Activated CD8-positive, alpha-beta memory T cell treated with anti-CD3 and anti-CD28 coated beads, Interleukin-2, amount 50 U/mL, for 48 hours (primary cell): ENCODE measurements at places on chromosomes 1 and 21.

DNA sequence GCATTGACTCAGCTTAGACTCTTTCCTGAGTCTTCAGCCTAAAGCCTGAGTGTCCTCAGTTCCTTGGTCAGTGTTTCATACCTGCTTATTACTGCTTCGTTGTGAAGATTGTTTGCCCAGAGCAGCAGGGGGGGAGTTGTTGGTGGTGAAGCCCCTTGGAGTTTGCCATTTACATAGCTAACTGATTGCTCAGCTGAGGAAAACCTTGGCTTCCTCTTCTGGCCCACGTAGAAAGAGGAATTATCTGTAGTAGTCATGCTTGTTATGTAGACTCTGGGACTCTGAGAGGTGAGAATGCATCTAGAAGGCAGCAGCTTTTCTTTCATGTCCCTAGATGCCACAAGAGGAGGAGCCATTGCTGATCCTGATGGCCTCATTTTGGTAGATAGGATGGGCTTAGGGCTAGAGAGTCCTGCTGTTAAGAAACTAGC, 125.9 kb downstream of the MAST2 start:
- no peak for DNase-seq

DNA sequence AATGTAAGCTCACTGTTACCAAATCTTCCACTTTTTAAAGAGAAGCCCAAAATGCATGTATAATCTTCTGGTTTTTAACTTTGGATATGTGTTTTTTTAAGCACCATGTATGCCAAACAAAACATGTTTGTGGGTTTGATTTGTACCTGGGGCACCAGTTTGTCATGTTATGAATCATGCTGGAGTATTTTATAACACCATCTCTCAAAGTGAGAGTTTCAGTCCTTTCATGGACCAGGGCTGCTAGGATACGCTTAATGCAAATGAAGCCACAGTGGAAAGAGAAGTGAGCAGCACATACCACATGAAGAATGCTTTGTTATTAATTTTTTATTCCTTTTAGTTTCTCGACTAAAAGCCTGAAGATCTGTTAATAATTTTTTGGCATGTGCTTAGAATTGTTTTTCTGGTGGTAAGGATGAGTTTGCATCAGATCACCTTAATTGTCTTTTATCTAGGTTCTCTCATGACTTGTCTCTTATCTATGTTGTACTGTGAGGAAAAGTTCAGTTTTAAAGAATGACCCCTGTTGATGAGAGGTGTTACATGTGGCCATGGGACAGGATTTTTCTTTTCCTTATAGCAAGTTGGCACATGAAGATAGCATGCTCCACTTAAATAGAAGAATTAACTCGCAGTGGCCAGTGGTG, 2.0 kb upstream of the RABGAP1L start:
- no peak for DNase-seq

DNA sequence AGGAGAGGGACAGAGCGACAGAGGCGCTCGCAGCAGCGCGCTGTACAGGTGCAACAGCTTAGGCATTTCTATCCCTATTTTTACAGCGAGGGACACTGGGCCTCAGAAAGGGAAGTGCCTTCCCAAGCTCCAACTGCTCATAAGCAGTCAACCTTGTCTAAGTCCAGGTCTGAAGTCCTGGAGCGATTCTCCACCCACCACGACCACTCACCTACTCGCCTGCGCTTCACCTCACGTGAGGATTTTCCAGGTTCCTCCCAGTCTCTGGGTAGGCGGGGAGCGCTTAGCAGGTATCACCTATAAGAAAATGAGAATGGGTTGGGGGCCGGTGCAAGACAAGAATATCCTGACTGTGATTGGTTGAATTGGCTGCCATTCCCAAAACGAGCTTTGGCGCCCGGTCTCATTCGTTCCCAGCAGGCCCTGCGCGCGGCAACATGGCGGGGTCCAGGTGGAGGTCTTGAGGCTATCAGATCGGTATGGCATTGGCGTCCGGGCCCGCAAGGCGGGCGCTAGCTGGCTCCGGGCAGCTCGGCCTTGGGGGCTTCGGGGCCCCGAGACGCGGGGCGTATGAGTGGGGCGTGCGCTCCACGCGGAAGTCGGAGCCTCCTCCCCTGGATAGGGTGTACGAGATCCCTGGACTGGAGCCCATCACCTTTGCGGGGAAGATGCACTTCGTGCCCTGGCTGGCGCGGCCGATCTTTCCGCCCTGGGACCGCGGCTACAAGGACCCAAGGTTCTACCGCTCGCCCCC, at the start of the genes CYB5RL and MRPL37:
Gene CYB5RL, minus strand, starts transcription at position 266 of the 754 bp plus-strand sequence. CDS start 4,414 bp downstream, outside the sequence.
Gene MRPL37, plus strand, starts transcription at position 403 of the 754 bp plus-strand sequence. Its CDS starts 77 bp downstream, at position 480.
- peak; percentile 90 for DNase-seq

DNA sequence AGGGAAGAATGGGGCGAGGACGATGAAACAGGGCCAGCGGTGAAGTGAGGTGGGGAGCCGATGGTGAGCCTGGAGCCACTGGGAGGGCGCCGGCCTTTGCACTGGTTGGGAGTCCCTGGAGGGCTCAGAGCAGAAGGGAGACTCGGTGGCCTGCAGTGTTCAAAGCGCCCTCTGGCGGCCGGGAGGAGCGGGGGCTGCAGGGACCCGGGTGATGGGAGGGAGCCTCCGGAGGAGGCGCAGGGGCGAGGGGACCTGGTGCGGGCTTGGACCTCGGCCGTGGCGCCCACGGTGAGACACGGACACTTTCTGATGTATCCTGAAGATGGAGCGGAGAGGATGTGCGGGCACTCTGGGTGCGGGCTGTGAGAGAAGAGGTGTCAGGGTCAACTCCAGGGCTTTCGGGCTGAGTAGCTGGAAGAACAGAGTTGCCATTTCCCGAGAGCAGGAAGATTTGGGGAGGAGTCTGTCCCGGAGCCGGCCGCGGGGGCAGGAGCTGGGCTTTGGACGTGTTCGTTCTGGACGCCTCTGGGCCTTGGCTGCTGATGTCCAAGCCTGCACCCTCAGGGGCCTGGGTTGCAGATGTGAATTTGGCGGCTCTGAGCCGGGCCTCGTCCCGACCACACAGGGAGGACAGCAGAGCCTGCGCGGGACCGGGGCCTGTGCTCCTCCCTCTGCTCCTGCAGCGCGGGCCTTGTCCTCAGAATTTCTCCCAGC, 29.7 kb downstream of the HEYL start:
- DNase-seq = peak; percentile 94

GRCh38 chr1:9203511-9203982, 31.0 kb upstream of the H6PD start:
- peak; percentile 79 for DNase-seq

DNA sequence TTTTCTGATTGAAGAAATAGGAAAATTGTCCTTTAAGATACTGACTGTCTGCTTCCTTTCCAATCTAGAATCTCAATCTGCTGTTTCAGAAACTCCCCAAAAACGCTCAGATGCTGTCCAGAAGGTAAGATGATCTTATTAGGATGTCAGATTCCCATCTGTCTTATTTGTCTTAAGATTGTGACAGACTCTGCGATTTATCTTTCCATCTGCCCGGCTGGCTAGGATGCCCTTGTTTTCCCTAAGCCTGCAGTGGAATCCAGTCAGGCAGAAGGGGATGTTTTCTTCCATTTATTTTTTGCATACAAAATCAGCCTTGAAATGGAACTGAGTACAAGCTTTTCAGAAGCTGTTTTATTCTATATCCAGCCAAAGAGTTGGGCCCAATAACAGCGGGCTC, 96.5 kb downstream of the FMN2 start:
- no peak for DNase-seq

DNA sequence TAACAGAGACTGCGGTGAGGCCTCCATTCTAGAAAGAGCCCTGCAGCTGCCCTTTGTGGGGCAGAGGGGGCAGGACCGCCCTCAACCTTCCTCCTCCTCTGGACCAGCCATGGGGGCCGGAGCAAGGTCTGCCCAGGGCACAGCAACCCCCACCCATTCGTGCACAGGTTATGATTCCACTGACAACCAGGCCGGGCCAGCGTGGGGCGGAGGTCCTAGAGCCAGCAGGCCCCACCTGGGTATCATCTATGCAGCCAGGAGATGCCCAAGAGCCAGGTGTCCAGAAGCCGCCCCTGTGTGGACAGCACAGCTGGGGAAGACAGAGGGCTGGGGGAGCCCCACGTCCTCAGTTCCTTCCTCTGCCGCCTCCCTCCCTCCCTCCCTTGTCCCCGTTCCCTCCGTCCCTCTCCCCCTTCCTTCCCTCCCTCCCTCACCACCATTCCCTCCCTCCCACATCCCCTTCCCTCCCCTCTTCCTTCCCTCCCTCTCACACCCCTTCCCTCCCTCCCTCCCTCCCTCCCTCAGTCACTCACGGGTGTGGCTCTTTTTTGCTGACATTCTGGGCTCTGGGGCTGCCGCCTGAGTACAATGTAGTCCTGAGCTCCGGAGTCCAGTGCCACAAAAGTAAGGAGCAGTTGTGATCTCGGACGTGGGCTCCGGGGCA, 12.3 kb downstream of the RNF223 start:
- no peak for DNase-seq

GRCh38 chr1:115753830-115754229, 14.7 kb downstream of the CASQ2 start:
- no peak for DNase-seq

GRCh38 chr1:12204754-12205658, 24.8 kb upstream of the VPS13D start:
- no peak for DNase-seq

GRCh38 chr1:19529664-19530063, 44.3 kb upstream of the CAPZB start:
- DNase-seq = no peak

DNA sequence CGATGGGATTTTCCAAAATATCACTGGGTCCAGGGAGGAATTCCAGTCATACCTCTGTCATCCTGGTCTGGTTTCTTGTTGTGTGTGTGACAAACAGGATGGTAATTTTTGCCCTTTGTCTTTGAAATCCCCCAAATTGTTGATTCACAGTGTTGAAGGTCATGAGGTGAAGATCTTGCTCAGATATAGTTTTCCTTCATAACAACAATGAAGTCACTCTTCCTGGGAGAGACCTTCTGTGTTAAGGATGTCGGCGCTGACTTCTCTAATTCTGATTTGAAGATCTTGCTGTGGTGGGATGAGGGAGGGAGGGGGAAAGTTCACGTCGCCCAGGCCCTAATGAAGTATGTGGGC, 32.2 kb upstream of the MPZL1 start:
- DNase-seq = no peak

GRCh38 chr1:178101654-178102053, 7.8 kb downstream of the RASAL2 start:
- DNase-seq = no peak

DNA sequence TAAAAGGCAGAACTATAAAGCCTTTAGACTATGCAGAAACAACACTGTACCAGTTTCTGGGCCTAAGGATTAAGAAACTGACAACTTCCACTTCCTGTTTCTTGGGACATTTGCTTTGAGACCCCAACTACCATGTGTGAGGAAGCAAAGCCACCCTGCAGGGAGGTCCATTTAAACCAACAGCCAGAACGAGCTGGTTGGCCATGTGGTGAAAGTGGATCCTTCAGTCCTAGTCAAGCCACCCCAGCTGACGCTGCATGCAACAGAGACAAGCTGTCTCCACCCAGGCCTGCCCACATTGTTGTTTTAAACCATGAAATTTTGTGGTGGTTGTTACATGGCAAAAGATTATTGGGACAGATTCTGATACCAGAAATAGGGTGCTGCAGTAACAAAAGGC, 31.8 kb upstream of the SLFNL1 start:
- DNase-seq = no peak

DNA sequence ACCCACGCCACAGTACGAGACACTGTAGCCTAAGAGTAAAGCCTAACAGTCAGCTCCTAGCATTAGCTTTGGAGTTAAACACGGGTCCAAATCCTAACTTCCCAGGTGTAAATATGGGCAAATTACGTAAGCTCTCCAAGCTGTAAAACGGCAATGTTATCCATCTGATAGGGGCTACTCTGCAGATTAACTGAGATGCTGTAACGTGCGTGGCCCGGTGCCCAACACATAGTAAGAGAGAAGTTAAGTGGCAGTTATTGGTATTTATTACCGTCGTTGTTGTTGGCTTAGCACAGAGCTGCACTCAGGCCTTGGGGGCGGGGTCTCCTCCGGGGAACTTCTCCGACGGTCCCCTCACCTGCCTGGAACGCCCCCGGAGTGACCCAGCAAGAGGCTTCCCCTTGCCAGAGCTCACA, 457 bp downstream of the TRAPPC3 start:
- no peak for DNase-seq

DNA sequence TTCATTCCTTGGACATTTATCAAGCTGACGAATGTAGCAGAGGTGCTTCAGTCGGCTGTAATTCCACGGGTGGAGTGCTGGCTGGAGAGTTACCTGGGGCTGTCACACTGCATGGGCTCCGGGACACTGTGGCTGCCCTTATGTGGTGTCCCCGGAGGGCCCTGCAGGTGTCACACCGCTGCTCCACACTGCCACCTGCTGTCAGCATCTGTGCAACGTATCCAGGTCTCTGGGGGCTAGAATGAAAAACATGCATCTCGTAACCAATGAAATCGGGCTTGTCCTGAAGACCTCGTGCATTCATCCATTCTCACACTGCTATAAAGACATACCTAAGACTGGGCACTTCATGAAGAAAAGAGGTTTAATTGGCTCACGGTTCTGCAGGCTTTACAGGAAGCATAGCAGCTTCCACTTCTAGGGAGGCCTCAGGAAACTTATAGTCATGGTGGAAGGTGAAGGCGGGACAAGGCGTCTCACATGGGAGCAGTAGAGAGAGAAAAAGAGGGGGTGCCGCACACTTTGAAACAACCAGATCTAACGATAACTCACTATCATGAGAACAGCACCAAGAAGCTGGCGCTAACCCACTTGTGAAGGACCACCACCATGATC, 46.7 kb upstream of the PCBP3 start:
- peak; percentile 94 for DNase-seq

- DNase-seq = no peak
Observed at GRCh38 chr1:42340093-42340492, 5.1 kb upstream of the FOXJ3 start.

DNA sequence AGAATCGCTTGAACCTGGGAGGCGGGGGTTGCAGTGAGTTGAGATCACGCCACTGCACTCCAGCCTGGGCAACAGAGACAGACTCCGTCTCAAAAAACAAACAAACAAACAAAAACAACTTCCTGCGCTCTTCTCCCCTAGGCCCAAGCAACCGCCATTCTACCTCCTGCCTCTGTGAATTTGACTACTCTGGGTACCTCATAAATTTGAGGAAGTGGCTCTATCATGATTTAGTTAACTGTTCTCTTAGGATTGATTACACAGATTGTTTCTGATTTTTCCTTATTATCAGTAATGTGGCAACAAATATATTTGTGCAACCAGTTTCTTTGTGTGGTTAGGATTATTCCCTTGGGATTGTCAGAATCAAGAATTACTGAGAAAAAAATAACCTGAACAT, 29.7 kb downstream of the OPTC start:
- DNase-seq = no peak

- no peak for DNase-seq
Observed at GRCh38 chr1:51326839-51327238, 3.5 kb downstream of the TTC39A start.
